ENCODE measurements at places on chromosomes 11 and 22.

GRCh38 chr22:29706486-29706885, 13.3 kb upstream of the CABP7 start:
- peak; percentile 23 for DNase-seq

- no peak for DNase-seq
Observed at GRCh38 chr11:28043930-28044709, 63.8 kb downstream of the KIF18A start.

GRCh38 chr22:50476868-50477267, 2.0 kb upstream of the SBF1 start:
- DNase-seq, result peak; percentile 89

DNA sequence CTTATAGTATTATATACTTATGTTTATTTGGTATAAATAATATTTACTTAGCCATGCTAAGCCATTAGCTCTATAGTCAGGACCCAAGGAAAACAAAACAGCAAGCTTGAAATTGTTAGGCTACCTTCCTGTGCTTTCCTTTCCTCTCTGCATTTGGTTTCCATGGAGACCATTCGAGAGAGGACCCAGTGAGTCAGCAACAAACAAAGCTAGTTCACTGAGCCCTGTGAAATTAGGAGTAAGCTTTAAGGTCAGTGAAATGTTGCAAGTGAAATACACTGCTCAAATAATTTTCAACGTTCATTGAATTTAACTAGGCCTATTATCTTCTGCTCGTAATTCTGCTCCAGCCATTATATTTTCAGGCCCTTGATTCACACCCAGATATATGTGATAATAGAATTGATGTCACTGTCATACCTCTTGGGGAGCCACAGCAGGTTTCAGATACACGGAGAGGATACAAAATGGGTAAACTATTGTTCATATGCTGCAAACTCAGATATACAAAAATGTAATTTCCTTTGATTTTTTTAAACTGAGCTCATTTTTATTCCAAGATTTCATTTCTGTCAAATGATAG, 9.1 kb upstream of the OR10D3 start:
- DNase-seq, result peak; percentile 86

DNA sequence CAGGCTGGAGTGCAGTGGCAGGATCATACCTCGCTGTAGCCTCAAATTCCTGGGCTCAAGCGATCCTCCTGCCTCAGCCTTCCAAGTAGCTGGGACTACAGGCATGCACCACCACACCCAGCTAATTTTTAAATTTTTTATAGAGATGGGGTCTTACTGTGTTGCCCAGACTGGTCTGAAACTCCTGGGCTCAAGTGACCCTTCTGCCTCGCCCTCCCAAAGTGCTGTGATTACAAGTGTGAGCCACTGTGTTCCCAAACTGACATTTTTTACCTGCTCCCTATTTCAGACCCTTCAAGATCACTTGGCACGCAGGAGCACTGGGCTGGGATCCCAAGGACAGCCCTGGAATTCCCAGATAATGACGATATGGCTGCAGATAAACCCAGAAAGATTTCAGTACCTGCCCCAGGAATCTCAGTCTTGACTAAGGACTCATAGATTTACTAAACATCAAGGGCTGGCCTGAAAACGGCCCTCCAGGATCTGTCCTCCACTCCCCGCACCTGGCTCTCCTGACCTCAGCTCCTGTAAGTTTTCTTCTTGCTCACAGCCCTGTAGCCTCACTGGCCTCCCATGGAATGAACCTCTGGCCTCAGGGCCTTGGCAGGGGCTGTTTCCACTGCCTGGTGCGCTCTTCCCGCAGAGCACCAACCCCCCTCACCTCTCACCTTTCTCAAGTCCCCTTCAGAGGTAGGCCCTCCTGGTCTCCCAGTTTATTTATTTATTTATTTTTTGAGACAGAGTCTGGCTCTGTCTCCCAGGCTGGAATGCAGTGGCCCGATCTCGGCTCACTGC, 3.6 kb upstream of the CSNK1E start:
- DNase-seq, result no peak

- no peak for DNase-seq
Observed at GRCh38 chr22:45497351-45498145, 5.1 kb upstream of the FBLN1 start.
